Brain microvascular endothelial cell (primary cell): ENCODE measurements at places on chromosomes 1 and 21.

- DNase-seq, result no peak
Observed at GRCh38 chr1:91589437-91589836, 88.8 kb downstream of the CDC7 start.

- DNase-seq, result peak; percentile 74
Observed at GRCh38 chr1:246139745-246140182, 367.3 kb downstream of the SMYD3 start.

GRCh38 chr1:36307601-36308330 is 1.6 kb downstream of the SH3D21 start:
- no peak for DNase-seq

DNA sequence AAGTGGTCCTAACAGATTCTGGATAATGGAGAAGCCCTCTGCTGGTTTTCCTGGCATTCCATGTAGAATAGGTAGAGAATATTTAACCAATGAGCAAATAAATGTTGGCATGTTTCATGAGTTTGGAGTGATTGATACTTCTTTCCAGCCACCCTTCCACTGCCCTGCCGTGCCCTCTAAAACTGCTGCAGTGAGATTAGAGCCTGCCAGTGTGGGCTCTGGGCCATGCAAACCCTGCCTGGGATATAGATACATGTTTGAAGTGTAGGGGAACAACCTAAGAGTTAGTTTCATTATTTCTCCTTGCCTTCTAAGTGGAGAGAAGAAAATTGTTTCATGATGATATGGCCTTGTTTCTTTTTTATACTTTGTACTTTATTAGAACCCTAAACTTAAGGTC is 10.4 kb downstream of the UBE2Q1 start:
- DNase-seq, result no peak

DNA sequence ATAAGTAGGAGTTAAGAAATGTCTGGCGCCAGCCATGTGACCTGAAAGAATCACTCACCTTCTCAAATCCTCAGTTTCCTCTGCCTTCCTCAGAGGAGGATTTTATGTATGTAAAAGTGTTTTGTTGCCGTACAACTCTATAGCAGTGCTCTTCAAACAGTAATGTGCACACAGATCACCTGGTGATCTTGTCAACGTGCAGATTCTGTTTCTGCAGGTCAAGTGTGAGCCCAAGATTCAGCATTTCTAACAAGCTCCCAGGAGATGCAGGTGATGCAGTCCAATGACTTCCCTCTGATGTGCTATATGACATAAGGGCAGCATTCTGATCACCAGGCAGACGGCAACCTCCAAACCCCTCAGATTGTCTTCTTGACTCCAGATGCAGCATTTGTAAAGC is 83.7 kb downstream of the CDC7 start:
- DNase-seq, result no peak

- DNase-seq, result no peak
Observed at GRCh38 chr1:89502895-89503294, 21.7 kb upstream of the LRRC8B start.

DNA sequence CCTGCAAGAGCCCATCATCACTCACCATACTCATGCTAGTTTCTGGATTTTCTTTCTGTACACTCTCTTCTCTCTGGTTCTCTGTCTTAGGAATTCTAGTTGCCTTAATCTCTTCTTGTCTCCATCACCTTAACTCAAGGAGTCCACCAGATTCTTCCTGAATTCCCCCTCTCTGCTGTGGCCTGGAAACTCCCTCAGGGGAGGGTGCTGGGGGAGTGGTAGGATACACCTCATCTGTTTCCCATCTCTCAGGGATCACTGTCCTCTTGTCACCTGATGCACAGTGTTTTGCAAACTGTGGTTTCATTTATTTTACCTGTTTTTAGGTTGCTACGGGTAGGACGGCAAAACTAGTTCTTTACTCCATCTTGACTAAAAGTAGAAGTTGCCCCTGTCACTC is 6.6 kb upstream of the GNG12 start:
- DNase-seq, result no peak

GRCh38 chr1:219074084-219074728 is 99.5 kb upstream of the LYPLAL1 start:
- no peak for DNase-seq

- DNase-seq, result no peak
Observed at GRCh38 chr1:70587872-70588366, 176.9 kb downstream of the CTH start.

- no peak for DNase-seq
Observed at GRCh38 chr1:7670334-7671145, 100.6 kb upstream of the VAMP3 start.

GRCh38 chr1:221164951-221165838 is 286.0 kb downstream of the HLX start:
- no peak for DNase-seq

DNA sequence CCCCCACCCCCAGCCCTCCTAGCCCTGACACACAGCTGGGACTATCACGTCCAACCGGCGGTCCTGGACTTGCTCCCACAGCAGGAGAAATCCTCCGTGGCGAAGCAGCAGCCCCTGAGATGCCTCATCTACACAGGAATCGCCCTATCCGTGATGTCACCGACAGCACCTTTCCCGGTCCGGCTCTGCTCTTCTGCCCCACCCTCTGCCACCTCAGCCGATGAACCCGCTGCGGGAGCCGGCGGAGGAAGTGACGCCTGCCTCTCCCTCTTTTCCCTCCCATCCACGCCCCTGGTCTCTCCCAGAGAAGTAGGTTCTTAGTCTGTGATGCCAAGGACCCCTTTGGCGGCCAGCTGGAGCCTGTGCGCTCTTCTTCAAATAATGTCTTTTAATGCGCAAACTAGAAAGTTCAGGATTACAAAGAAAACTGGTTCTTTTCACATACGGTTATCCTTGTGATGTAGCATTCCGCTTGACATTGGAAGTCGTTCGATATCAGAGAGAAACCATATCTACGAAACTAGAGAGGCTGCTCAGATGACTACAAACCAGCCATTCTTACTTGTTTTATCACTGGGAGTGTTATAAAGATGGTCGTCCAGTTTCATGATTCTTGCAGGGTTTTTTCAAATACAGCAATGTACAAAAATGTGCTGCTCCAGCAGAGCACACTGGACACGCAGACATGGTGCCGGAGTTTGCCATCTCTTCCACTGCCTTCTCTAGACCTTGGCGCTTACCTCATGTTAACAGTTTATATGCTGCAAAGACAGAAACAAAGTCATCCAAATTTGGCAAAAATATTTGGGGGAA is 120.3 kb downstream of the PPIAL4G start:
- DNase-seq, result peak; percentile 45

DNA sequence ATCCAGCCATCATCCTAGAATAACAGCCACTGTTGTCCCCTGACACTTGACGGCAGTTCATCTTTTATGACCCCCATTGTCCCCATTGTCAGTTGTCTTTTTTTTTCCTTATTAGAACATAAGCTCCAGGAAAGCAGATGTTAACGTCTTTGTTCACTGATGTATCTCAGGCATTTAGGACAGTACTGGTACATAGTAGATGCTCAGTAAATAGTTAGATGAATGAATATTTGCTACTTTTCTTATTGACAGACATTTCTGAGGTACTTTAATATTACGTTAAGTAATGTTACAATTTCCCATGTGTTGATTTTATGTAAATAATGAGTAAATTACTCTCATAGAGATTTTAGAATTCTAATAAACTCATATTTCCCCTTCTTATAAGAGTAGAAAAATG is 69.5 kb downstream of the ADARB1 start:
- no peak for DNase-seq

GRCh38 chr1:177912991-177913390 is 56.9 kb downstream of the SEC16B start:
- no peak for DNase-seq
